ENCODE measurements at places on chromosomes 5 and 9.

GRCh38 chr9:35869621-35870216 is 482 bp downstream of the OR13J1 start:
- no peak for DNase-seq

- DNase-seq: no peak
Measured at GRCh38 chr5:124408738-124409453, 337.5 kb downstream of the ZNF608 start.

DNA sequence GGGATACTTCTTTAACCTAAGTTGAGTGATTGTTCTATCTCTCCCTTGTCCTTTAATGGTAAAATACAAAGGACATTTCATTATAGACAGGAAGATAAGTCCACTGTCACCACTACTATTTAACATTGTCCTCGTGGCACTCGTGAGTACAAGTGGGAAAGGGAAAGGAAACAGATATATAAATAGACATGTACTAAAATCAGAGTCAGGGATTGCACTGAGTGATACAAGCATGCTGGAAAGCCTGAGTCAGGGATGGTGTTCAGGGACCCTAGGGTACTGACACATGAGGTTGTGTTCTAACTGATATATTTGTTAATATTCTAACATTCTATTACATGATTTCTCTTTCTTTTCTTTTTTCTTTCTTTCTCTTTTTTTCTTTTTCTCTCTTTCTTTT is 74.8 kb upstream of the FAM170A start:
- DNase-seq: no peak

DNA sequence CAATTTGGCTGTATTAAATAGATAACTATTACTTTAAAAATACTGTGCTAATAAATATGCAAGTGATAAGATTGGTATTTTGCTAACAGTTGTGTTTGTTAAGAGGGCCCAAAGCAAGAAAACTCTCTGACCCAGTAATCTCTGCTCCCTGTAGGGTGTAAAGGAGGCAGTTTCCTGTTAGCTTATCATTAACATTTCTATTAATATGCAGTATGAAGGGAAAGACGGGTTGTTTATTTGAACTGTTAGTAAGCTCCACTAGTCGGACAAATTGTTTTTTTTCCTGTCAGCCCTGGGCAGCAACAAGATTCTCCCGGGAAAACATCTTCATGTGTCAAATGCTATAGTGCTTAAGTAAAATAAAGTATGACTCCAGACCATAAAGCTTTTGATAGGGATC is 35.6 kb downstream of the ERP44 start:
- no peak for DNase-seq

DNA sequence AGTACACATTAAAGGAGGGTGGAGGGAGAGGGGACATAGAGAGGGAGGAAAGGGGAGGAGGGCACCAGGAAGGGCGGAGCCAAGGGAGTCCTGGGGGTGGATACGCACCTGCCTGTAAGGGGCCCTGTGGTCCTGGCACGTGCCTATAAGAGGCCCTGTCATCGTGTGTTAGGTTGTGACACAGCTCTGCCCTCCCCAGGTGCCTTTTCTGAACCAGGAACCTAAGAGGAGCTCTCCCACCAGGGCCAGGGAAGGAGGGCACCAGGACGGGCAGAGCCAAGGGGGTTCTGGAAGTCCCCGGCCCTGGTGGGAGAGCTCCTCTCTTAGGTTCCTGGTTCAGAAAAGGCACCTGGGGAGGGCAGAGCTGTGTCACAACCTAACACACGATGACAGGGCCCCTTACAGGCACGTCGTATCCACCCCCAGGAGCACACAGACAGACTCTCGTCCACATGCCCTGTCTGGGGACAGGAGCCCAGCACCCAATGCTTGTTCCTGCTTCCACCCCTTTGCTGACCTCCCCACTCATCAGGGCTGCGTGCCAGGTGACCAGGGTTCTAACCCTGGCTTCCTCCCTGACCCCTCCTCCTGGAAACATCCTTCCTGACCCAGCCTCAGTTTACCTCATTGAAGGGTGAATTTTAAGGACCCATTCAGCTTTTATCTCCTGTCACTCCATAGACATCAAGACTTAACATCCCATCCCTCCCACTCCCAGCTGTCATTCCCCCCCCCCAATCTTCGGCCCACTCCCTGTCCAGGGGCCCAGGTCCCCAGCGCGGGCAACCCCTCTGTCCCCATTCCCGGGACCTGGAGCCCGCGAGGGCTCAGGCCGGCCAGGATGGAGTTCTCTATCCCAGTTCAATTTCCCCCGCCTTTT is 12.9 kb upstream of the OLFM1 start:
- no peak for DNase-seq

GRCh38 chr5:11588803-11589202 is 315.4 kb downstream of the CTNND2 start:
- DNase-seq: no peak

- DNase-seq: no peak
Measured at GRCh38 chr5:165035520-165035919, 1530.1 kb downstream of the MAT2B start.

DNA sequence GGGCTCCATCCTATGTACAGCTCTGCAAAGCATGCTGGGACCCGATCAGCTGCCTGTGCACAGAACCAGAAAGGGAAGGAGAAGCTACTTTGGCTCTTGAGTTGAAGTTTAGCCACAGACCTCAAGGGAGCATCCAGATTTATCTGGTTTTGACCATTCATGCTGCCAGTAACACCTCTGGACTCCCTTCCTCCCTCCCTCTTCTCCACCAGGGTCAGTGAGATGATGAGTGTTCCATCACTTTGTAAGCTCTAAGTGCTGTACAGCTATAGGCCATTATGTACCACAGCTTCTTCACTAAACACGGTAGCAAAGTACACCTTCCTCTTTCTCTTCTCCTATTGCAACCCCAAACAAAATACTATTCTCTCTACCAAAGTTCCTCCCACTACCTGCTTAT is 77.9 kb downstream of the GLIS3 start:
- no peak for DNase-seq

- DNase-seq: no peak
Measured at GRCh38 chr5:89308606-89309040, 425.6 kb upstream of the MEF2C start.

GRCh38 chr9:112285056-112285455 is 48.4 kb downstream of the PTBP3 start:
- no peak for DNase-seq

DNA sequence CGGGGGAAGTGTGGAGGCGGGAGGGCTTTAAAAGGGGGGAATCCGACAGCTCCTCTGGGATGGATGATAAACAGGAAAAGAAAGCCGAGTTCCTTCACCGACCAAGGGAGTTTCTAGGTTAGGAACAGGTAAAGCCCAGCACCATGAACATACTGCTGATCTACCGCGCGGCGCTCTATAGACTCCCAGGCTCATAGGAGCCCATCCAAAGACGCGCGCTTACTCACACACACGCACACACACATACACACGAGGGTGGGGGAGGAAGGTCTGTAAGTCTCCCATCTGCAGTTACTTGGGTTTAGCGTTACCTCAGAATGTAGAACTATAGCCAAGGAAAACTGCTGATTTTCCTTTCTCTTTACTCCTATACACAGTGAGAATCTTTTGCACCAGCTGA is 2.6 kb upstream of the GABRB2 start:
- no peak for DNase-seq

- no peak for DNase-seq
Measured at GRCh38 chr9:116154976-116155697, 1.5 kb downstream of the PAPPA start.

DNA sequence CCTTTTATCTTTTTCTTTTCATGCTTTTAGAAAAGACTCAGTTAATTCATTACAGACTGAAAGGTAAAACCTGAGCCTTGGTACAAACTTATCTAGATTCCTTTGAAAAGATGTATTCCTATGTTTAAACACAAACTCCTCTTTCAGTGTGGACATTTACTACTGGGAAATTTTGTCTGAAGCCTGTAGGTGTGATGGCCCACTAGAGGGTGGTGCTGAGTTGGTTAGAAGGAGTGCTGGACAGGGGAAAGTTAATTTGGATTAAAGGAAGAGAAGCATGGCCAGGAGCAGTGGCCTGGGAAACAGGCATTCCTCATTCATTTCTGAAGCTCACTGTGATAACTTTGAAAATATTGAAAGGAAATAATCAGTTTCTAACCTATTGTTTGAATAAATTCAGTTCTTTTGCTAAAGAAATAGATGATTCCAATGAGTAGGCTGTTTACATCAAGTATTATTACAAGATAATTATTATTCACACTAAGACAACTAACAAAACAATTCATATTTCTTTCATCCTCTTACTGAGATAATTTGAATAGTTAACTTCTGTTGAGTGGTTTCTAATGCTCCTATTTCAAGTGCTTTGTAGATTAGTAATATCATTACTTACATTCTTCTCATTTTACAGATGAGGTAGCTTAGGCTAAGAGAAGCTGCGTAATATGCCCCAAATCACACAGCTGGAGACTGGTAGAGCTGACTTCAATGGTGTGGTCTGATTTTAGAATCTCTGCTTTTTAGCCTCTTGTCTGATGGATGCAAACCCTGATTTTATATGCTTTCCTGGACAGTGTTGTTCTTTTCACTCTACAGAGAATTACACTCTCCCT is 150.9 kb downstream of the ADGRV1 start:
- peak; percentile 4 for DNase-seq

- DNase-seq: no peak
Measured at GRCh38 chr9:101995231-101995630, 256.8 kb upstream of the GRIN3A start.

- DNase-seq: no peak
Measured at GRCh38 chr9:21294904-21295538, 10.1 kb downstream of the IFNA5 start.

GRCh38 chr9:123825342-123826060 is 104.4 kb downstream of the DENND1A start:
- DNase-seq: no peak

GRCh38 chr5:125298746-125299379 is 552.4 kb upstream of the ZNF608 start:
- no peak for DNase-seq

GRCh38 chr9:34158362-34158869 is 20.4 kb upstream of the UBAP1 start:
- DNase-seq: no peak

DNA sequence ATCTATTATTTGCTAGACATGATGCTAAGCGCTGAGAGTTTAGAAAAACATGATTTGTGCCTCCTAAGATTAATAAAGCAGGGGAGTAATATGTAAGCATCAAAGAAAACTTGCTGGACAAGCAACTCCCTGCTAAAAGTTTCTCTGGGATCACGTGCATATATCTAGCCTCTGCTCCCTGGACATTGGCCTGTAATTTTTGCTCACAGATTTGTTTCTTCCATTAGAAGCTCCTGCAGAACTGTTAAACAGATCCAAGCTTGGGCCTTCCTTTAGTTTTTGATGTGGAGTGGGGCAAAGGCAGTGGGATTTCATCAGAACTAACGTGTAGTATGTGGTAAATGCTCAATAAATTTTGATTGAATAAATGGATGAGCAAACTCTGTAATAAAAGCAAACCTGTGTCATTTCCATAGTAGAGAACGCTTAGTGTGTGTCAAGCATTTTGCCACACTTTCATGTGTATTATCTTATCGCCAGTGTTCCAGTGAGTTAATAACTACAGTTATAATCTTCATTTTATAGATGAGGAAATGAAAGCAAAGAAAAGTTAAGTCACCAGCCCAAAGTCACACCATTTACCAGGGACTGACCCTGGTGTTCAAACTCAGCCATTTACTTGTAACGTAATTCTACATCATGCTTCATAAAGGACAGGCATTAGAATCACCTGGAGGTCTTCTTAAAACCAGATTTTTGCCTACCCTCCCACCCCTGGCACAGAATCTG is 100.3 kb downstream of the PCSK5 start:
- no peak for DNase-seq

DNA sequence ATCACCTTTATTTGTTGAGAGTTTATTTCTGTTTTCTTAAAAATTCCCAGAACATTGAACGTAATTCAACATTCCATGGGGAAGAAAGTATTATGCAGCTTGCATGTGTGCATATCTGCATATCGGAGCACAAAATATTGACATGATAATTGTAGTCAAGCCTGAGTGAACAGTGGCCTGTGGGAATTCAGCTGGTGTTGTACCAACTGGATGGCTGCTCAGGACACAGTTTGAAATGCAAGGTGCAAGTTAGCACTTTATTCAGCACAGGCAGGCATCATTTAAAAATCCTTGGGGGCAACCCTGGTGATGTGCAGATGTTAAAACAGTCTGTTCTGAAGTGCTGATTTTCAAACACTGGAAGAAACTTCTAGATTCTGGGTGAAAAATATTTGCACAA is 82.4 kb downstream of the CNTLN start:
- no peak for DNase-seq

- DNase-seq: no peak
Measured at GRCh38 chr9:20379804-20380225, 242.5 kb downstream of the MLLT3 start.

- DNase-seq: no peak
Measured at GRCh38 chr5:455806-456205, 12.8 kb downstream of the EXOC3 start.

GRCh38 chr5:95401626-95402025 is 10.5 kb downstream of the FAM81B start:
- DNase-seq: no peak

GRCh38 chr5:58810086-58810485 is 227.2 kb downstream of the RAB3C start:
- no peak for DNase-seq

DNA sequence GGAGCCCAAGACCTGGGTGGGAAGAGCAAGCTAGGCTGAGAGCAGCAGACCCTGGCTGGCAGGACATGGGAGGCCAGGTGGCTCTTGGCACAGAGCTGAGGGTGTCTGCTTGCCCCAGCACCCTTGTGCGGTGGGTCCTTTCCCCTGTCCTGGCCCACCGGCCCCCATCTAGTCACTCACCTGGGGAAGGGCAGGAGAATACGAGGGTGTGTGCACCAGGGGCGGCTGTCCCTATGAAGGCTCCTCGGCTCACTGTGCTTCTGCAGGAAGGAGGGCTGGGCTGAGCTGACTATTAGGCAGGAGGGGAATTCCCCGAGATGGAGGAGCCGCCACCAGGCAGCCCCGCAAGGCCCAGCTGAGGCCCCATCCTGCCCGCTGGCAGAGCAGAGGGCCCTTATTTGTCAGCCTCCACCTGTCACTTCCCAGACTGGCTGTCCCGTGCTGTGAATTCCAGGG is 6.1 kb upstream of the TNIP1 start:
- no peak for DNase-seq
